ENCODE measurements at places on chromosomes 6 and 20. TPM values are rescaled to one million over a fixed set of nuclear protein-coding genes. Genes with fewer than 3 reads are reported as not detected.

DNA sequence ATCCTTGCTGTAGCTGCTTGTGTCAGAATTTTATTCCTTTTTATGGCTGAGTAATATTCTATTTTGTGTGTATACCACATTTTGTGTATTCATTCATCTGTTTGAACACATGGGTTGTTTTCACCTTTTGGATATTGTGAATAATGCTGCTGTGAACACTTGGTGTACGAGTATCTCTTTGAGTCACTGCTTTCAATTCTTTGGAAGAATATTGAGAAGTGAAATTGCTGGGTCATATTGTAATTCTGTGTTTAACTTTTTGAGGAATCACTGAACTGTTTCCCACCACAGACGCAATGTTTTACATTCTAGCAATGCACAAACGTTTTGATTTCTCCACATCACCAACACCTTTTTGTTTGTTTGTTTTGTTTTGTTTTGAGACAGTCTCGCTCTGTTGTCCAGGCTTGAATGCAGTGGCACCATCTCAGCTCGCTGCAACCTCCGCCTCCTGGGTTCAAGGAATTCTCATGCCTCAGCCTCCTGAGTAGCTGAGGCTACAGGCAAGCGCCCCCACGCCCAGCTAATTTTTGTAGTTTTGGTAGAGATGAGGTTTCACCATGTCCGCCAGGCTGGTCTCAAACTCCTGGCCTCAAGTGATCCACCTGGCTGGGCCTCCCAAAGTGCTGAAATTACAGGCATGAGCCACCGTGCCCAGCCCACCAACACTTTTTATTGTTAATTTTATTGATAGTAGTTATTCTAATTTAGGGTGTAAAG lies 21.7 kb downstream of the CPXM1 start:
- no peaks in the 10 kb centered on the region for H3K36me3 ChIP-seq
- H3K27ac ChIP-seq = no peak overlapping the region
- no peak overlapping the region for H3K4me3 ChIP-seq
- H3K4me1 ChIP-seq = no peaks in the 10 kb centered on the region

The KCNB1 gene
- 0.65 TPM for total RNA-seq

DNA sequence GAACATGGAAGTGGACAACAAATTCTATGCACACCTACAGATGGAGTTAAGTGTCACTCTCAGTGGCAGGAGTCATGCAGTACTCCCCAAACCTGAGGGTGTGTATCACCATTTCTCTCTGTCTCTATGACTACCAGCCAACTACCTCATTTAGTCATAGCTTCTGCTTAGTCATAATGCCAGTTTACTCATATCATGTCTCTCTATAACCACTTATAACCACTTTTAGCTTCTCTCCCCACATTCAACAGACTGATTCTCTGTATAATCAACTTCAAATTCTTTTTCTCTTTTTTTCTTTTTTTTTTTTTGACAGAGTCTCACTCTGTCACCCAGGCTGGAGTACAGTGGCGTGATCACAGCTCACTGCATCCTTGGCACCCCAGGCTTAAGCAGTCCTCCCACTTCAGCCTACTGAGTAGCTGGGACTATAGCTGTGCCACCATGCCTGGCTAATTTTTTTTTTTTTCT lies 13.8 kb upstream of the GTF3C6 start:
- no peak overlapping the region for H3K4me3 ChIP-seq
- H3K27me3 ChIP-seq = no peaks in the 10 kb centered on the region
- no peak for DNase-seq

The FAM135A gene
- 25.7 TPM for total RNA-seq

- no peaks in the 10 kb centered on the region for H3K4me1 ChIP-seq
- no peak overlapping the region for H3K27ac ChIP-seq
- H3K27me3 ChIP-seq = no peaks in the 10 kb centered on the region
- H3K36me3 ChIP-seq = no peaks in the 10 kb centered on the region
These were observed 63.9 kb downstream of the CD164 start for GRCh38 chr6:109318328-109318876.

DNA sequence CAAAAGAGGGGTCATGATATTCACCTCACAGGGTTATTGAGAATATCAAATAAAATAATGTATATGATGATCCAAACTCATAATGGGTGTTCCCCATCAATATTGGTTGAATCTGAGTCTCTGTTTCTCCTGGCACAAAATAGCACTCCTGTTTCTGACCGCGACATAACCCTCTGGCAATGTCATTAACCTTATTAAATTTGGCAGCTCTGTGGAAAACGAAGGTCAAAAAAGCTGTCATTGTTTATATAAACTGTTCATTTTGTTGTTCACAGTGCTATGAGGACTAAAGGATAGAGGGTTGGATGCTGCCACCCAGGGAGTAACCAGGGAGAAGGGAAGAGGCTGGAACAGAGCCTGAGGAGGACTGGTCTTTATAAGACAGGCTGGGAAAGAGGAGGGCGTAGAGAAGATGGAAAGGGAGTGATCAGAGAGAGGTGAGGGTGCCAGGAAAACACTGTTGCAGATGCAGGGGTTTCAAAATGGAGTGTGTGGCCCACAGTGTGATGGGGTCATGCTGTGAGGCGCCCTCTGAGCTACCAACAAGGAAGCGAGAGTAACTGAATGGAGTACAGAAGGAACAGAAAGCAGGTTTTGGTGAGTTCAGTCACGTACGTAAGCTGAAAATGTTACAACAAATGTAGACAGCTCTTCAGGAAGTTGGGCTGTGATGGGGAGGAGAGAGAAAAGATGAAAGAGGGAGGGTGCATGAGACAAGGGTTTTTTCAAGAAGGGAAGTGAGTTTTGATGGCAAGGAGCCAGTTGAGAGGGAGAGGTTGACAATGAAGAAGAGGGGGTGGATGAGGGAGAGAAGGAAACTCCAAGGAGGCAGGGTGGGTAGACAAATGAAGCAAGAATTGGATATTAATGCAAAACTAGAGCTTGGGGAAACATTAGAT lies 251.6 kb upstream of the TAB2 start:
- H3K4me1 ChIP-seq = peaks cover 4% of the 10 kb centered on the region
- no peaks in the 10 kb centered on the region for H3K27me3 ChIP-seq
- no peak for DNase-seq
- no peaks in the 10 kb centered on the region for H3K36me3 ChIP-seq

The PLCB1 gene
- total RNA-seq = 10.7 TPM

The LIN28B gene
- not detected for total RNA-seq

The PTK6 gene
- total RNA-seq = 0.19 TPM

DNA sequence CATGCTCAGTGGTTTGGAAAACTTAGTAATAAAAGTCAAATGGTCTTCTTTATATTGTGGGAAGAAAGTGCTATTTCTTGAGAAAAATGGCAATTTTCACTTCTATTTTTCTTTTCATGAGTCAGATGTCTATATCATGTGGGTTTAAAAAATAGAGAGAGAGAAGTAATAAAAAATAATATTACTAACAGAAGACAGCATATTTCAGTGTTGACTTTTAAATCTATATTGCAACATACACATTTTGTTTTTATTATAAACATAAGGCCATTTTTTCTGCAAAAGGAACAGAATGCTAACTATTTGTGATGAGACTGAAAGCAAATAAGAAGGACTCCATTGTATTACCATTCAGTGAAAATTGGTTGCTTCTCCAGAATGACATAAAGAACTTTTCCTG lies 135.1 kb upstream of the CNR1 start:
- no peak for DNase-seq
- H3K36me3 ChIP-seq = no peaks in the 10 kb centered on the region
- H3K4me3 ChIP-seq = no peak overlapping the region
- H3K27me3 ChIP-seq = no peaks in the 10 kb centered on the region
